ENCODE measurements at places on chromosomes 2 and 18. TPM values are rescaled to one million over a fixed set of nuclear protein-coding genes. Genes with fewer than 3 reads are reported as not detected.

The TLX2 gene
- total RNA-seq, result not detected

The MATN3 gene
- 0.42 TPM for total RNA-seq

The ASAP2 gene
- total RNA-seq, result 63.8 TPM

The ACMSD gene
- not detected for total RNA-seq

The BOLL gene
- not detected for total RNA-seq

The LRATD1 gene
- total RNA-seq, result 160 TPM

All from left colon (tissue), 2 donors.